ENCODE measurements at places on chromosomes 13 and 19.

GRCh38 chr13:74562381-74562780, 428.2 kb upstream of the KLF12 start:
- no peak for DNase-seq

DNA sequence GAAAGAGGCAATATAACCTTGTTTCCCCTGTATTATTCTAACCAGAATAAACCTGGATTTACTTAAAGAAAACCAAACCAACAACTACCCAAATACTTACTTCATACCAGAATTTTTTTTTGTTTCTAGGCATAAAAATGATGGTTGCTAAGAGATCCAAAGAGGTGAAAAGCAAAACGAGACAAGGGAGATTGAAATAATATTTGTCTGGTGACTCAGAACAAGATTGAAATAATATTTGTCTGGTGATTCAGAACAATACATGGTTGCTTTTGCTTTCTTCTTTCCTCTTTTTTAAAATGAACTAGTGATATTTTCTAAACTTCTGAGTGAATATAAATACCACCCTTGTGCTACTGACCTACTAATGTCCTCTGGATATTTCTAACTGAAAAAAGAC, 592.9 kb downstream of the KCTD12 start:
- no peak for DNase-seq

DNA sequence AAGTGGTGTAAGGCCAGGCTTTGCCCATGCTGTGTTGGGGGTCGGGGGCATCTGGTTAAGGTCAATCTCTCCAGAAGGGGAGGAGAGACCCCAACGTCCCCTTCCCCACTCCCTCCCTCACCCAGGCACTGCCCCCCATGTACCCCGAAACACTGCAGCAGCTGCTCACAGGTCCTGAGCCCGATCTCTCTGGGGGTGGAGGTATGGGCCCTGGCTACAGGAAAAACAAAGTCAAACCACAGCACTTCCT, 10.2 kb downstream of the CAPN12 start:
- DNase-seq, result no peak

GRCh38 chr19:2392366-2392765, 32.3 kb downstream of the TMPRSS9 start:
- DNase-seq, result no peak

GRCh38 chr13:49326222-49326917, 78.6 kb downstream of the CDADC1 start:
- no peak for DNase-seq

GRCh38 chr13:75365724-75366173, 116.2 kb downstream of the TBC1D4 start:
- no peak for DNase-seq

DNA sequence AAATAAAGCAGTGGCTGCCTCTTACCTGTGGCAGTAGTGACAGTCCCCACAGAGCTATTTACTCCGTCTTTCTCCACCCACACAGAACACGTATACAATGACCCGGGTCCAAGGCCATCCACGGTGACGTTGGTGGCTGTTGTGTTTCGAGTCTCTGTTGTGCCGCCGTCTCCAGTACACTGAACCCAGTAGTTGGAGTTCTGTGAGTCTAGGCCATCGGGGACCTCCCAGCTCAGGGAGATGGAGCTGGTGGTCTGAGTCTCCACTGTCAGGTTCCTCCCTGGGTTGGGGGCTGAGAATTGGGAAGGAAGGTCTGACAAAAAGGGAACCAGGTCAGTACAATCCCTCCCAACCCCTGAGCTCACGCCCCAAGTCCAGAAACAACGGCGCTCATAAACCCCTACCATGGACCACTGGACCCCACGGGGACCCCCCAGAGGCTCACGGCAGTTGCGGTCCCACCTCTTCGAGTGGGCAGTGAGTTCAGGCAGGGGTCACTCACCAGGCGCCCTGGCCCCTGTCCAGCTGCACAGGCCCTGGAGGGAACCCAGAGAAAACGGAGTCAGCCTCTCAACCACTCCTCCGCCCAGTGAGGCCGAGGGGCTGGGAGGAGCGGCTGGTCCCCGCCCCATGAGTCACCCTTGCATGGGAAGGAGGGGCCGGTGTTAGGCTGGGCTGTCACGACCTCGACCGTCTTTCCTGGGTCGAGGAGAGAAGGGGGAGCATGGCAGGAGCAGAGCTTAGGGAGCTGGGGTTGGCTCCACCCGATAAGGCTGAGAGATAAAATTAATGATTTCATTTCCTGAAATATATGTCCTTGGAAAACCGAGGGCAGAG, 2.4 kb downstream of the PTPRH start:
- DNase-seq, result peak; percentile 32

GRCh38 chr19:30036154-30037129, 94.4 kb downstream of the URI1 start:
- DNase-seq, result no peak

DNA sequence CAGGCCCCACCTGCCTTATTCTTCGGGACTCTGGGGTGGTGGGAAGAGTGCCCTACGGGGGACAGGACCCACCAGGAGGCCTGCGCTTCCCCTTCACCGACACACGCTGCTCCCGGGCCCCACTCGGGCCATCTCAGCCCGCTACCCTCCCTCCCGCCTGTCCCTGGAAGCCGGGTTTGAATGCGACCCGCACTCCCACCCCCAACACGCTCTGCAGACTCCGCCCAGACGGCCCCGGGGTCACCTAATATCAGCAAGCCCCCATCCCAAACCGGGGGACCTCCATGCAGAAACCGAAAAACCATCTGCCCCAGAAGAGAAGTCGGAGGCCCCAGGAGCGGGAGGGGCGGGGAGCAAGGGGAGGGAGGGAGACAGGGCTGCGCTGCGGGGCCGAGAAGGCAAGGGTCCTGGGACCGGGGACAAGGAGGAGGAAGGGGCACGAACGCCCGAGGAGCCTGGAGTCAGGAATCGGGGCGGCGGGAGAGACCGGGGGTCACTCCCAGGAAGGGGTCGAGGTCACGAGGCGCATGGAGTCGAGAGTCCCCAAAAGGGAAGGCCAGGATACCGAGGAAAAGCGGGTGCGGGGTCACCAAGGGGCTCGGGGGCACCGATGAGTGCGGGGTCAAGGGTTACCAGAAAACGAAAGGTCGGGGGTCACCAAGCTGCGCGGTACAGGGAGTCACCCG, 766 bp downstream of the SBNO2 start:
- DNase-seq, result peak; percentile 42

GRCh38 chr19:48490981-48491792, 20.4 kb downstream of the LMTK3 start:
- no peak for DNase-seq

DNA sequence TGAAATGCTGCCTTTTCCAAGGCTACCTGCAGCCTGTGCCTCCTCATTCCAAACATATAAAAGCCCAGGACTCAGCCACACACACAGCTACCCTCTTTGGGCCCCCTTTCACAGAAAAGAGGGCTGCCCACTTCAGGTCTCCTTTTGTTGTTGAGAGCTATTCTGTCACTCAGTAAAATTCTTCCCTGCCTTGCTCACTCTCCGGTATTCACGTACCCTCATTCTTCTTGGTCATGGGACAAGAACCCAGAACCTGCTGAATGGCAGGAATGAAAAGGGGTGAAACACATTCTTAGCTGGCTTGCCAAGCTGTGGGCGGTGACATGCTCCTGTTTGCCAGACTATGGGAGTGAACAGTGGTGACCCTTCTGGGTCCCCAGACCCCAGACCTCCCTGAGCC, 338.0 kb upstream of the ATXN8OS start:
- DNase-seq, result no peak

DNA sequence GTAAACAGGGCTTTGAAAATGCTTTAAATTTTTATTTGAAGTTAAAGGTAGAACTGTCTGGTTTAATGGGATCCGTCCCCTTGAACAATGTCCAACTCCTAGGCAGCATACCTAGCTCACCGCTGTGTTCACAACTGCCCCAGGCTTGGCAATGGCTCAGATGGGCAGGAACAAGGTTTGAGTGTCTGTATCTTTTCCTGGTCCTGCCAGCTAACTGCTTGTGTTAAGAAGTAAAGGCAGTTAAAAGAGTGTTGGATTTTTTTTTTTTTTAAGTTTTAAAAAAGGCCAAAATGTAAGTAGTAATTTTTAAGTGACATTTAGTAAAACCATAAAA, 66.7 kb upstream of the FNDC3A start:
- no peak for DNase-seq

DNA sequence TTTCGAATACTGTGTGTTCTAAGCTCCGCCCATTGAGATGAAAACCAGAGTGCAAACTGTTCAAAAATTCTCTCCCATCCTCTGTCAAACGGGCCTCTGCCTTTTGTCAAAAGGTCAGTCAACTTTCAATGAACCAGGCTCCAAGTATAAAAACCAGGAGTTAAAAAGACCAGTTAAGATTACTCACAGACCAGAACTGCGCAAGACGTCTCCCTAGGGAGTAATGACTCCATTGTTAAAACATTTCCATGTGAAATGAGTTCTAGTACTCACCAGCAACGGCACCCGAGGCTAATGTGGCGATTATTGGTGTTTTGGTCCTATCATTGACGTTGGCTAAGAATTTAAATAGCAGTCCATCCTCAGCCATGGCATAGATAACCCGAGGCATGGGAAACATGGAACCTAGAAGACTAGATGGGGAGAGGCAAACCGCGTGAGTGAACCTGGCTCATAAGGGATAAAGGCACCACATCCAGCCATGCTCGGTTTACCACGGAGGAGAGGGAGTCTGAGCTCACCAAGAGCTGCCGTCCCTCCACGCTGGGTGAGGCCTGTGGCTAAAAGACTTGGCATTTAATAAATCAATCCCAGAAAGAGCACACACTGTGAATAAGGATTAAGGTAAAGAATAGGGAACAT, 73.3 kb downstream of the SLC7A1 start:
- DNase-seq, result no peak

DNA sequence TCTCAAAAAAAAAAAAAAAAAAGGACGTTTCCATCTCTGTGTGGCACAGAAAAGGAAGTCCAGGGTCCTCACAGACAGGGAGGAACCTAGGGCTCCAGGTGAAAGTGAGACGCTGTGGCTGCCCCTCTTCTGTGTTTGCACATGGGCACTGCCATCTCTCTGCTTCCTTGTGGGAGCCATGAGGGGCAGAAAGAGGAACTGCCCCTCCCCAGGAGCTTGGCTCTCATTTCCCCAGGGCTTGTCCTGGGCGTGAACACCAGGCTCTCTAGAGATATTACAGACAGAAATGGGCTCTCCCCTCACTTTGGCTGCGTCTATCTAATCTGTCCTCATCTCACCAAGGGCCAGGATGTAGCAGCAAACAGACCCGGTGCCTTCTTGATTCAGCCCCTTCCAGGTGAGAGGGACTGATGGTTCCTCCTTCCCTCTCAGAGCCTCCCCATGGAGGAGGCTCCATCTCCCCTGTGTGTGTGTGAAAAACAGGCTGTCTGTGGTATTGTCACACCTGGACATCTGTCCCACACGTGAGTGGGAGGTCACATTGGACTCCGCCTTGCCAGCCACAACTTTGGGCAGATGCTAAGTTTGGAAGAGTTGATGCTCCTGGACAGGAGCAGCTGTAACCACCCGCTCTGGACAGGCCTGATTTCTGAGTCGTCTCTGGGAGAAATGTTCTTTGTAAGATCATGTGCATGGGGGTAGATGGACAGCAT, 840 bp upstream of the LILRA4 start:
- DNase-seq, result no peak

DNA sequence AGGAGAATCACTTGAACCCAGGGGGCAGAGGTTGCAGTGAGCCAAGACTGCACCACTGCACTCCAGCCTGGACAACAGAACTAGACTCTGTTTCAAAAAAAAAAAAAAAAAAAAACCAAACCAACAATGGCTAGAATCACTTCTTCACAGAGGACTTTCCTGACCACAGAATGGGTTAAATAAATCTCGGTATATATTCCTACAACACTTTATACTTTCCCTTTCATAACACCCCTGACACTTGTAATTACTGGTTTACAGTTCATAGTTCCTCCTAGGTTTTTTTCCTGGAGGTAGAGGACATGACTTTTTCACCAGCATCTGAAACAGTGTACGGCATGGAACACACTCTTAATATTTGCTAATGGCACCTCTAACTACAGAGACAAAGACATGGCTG, 31.4 kb downstream of the ZDHHC20 start:
- no peak for DNase-seq

DNA sequence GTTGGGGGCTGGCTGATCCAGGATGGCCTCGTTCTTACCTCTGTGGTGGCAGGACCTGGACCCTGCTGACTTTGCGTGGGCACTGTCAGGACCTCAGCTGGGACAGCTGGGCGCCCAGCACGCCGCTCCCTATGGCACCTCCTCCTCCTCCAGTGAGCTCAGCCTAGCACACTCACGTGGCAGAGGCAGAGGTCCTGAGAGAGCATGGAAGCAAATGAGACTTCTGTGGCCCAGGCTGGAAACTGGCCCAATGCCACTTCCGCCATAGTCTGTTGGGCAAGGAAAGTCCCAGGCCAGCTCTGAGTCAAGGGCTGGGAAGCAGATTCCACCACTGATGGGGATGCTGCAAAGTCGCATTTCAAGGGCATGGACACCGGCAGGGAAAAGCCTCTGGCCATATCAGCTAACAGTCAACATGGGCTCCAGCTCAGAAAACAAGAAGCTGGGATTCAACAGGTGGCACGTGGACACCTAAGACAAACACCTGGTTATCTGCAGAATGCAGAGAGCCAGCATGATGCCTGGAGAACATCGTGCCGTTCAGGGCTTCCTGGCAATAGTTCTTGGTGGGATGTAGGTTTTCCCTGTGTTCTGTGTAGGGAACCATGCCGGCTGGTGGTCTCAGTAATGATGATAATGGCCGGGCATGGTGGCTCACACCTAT, 16.7 kb downstream of the MYBPC2 start:
- DNase-seq, result no peak

DNA sequence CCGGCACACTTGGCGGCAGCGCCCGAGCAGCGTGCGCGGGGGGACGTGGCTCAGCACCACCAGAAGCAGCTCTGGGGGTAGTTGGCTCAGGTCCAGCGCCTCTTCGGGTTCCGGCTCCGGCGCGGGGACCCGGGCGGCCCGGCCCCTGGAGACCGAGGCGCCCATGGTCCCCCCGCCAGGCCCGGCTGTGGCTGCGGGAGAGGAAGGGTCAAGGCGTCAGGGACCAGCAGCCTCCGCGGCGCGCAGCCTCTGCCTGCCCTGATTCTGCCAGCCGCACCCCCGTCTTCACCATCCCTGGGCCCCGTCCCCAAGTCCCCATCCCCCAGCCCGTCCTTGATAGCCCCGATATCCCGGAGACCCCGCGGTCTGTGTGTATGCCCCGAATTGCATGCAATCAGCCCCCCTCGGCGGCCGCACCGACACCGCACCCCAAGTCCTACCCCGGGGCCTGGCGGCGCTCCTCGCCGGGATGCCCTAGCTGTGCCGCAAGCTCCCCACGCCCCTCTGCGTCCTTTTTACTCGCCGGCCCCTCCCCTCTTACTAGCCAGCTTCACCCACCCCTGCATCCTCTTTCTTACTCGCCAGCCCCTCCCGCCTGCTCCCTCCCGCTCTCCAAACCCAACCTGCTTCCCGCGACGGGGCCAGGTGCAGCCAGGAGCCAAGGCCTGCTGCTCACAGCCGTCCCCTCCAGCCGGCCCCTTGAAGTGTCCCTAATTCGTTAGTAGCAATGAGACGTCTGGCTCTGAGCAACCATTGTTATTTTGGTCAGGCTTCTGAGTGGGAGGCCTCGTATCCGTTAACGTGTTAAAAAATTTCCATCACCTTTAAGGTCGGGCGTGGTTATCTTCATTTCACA, at the start of gene FBXO27:
FBXO27 (minus strand) TSS at position 487 of the 856 bp plus-strand sequence; CDS start at position 165, 322 bp downstream.
- peak; percentile 15 for DNase-seq

DNA sequence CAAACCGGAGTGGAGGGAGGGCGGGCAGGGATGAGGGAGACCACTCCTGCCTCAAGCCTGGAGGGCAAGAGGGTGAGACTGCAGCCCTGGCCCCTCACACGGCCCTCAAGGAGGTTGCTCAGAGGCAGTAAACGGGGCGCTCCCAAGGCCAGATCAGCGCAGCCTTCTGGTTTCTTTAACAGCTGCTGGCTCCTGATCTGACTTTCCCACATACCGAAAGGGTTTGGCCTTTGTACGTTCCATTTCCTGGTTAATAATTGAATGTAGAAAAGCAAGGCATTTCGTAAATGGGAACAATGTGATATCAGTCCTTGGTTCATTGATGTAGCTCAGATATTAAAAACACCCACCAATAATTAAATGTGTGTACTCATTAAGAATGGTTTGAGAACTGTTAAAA, 71.5 kb downstream of the GGACT start:
- DNase-seq, result no peak

Measured in endothelial cell (in vitro differentiated cells).